ENCODE measurements at places on chromosomes 16 and 17.

- DNase-seq, result no peak
Measured at GRCh38 chr17:36000732-36001109, 632 bp downstream of the CCL15 start.

DNA sequence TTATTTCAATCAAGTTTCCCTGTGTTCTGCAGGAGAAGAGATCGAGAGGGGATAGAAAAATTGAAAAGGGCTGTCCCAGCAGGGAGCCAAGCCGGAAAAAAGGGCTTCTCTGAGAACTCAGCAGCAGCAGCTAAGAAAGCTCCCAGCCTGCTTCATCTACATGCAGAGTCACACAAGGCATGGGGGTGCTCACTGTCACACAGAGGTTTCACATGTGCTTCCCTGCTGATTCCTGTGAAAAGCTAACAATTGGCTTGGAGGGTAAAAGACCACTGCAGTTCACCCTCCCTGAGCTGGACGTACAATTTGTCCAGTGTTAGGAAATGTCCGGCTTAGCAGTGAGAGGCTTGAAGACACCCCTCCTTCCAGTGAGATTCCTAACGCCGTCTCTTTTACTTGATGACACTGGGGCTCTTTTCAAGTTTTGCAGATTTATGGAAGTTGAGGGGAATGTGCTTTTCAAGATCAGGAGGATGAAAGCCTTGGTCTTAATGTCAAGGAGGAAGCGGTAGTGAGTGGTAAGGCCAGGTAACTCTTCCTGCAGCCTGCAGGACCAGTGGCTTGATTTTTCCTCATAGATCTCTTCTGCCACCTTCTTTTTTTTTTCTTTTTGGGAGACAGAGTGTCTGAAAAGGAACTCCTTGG lies 85.6 kb downstream of the WNT3 start:
- no peak for DNase-seq

DNA sequence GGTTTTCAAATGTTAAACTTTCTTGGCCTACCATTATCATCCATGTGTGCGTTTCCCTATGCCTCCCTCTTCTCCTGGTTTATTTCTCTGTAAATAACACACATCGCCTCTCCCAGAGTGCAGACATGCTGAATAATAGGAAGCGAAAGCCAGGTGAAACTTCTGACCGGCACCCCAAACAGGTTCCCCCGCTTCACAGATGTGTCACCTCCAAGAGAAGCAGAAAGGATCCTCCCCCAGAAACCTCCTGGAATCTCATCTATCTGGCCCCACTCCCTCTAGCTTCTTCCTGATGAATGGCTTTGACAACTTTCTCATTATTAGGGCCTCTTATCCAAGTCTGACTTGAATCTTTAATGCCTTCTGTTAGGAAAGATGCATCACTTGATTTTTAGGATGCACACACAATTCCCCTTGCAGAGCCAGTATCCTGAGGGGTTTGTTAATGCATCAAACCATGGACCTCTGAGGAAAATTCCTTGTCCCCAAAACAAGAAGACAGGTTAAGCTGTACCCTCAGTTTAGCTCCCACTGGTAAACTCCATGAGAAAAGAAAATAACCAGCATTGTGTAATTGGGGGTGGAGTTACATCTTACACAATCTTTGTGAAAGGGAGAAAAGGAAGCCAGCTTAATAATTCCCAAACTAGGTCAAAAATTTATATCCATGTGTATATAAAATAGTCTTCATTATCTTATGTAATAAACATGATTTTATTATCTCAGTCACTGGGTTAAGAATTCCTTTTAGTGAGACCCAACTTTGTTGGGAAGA lies 20.1 kb upstream of the HYDIN start:
- no peak for DNase-seq

GRCh38 chr16:10509534-10510025 lies 70.8 kb downstream of the EMP2 start:
- DNase-seq, result peak; percentile 84

- DNase-seq, result no peak
Measured at GRCh38 chr16:12283596-12283995, 307.1 kb downstream of the SNX29 start.

DNA sequence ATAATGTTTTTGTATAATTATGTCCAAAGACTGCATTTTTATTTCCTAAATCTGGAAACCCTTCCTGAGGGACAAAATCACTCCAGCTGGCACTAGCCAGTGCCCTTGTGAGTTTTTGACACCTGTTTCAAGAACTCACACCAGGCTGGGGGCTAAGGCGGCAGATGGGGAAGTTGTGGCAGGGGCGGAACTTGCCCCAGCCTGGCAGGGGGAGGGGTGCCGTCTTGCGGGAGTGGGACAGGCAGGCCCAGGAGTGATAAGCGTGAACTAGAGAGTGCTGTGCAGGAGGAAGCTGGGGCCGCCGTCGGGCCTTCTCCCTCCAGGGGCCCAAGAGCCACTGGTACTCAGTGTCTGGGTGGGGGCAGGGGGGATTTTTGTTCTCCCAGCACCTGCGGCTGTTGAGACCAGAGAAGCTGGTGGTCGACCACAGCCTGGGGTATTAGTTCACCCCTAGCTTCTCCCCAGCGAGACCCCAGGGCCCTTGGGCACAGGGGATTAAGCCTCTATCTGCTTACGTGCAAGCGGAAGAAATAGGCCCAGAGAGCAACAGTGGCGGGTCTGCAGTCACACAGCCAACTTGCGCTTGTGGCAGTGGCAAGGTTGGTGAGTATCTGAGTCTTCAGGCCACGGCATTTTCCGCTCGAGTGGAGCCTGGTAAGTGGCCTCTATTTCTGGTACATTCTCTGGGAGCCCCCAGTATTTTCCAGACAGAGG lies 40.2 kb upstream of the PLCG2 start:
- no peak for DNase-seq

DNA sequence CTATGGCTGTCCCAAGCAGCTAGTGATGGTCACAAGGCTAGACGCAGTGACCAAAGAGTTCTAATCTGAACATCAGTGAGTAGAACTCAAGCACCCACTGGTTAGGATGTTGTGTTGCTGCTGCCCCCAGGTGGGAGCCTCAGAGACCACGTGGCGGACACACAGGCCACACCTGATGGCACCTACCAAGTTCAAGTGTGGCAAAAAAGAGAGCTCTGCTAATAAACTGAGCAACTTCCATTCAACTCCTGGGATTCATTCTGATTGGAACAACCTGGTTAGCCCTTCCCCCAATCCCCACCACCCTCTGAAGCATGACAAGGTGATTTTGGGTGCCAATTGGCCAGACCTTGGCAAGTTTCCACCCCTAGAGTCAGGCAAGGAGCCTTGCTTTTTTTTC lies 3.5 kb upstream of the LCMT1 start:
- no peak for DNase-seq

GRCh38 chr16:65740711-65741110 lies 618.8 kb upstream of the CDH11 start:
- peak; percentile 37 for DNase-seq

DNA sequence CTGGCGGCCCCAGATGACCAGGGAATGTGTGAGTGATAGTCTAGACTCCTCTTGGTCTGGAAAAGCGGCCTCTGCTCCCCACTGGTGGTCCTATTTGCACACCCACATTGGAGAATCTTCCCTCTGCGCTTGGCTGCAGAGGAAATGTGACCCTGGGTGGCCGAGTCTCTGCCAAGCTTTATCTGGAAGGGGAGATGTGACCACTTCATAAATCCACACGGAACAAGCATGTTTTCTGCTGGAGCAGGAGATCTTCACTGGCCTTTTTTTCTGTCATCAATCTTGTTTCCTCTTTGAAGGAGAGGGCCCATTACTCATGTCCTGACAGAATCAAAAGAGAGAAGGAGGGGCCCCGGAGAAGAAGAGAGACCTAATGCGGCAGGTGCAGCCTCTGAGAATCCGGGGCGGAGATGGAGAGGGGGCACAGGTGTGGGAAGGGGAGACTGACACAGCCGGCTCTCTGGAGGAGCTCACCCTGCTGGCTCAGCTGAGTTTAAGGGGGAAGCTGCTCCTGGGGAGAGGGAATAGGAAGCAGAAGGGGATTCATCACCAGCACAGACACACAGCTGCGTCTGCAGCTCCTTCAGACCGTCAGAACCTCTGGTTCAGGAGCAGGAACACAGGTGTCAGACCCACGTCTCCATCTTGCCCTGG lies 116.3 kb downstream of the SOX9 start:
- DNase-seq, result no peak

- peak; percentile 96 for DNase-seq
Measured at GRCh38 chr16:28822520-28823290, at the start of gene ATXN2L. Gene ATXN2L (plus strand): TSS chr16:28822999. CDS start chr16:28823260, 261 bp downstream.
